ENCODE measurements at places on chromosomes 4 and X.

DNA sequence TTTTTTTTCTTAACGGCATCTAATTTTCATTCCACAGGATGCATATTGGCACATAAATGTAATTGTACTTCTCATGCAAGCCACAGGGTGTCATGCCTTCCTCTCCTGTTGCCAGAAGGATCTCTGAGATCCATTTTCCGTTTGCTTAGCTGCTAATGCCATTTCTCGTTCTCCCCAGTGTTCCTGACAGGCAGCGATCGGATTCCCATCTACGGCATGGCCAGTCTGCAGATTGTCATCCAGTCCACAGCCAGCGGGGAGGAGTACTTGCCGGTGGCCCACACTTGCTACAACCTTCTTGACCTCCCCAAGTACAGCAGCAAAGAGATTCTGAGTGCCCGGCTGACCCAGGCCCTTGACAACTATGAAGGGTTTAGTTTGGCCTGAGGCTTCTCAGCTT lies 8.9 kb upstream of the NAP1L5 start:
- DNase-seq: peak; percentile 72

GRCh38 chrX:131034063-131034462 lies 24.1 kb upstream of the ARHGAP36 start:
- DNase-seq: no peak

DNA sequence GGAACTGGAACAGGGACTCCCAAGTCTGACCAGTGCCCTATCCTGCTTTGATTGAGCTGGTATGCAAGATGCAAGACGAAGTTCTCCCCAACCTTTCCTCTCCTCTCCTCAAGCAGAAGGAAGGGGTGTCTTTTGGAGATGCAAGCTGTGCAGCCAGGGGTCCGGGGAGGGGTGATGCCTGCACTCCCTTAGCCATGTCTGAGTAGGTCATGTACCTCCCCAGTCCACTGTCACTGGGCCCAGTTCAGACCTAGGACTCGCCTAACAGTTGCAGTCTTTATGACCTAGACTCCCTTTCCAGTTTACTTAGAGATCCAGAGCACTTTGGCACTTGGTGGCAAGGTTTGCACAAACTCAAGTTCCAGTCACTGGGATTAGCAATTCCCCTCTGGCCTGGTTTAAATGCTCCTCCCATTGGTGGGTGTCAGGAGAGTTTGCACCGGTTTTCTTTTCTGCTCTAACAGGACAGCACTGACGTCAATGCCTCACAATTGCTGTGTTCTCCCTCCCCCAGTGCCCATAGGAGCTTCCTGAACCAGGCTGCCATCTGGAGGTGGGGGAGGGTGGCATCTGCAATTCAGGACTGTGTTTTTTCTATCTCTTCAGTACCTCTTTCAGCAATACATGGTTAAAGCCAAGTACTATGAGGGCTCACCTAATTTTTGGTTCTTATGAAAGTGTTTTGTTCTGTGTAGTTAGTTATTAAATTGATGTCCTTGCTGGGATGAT lies 782.2 kb downstream of the ARAP2 start:
- peak; percentile 7 for DNase-seq

GRCh38 chr4:92104506-92104905 lies 199.3 kb upstream of the GRID2 start:
- DNase-seq: no peak

DNA sequence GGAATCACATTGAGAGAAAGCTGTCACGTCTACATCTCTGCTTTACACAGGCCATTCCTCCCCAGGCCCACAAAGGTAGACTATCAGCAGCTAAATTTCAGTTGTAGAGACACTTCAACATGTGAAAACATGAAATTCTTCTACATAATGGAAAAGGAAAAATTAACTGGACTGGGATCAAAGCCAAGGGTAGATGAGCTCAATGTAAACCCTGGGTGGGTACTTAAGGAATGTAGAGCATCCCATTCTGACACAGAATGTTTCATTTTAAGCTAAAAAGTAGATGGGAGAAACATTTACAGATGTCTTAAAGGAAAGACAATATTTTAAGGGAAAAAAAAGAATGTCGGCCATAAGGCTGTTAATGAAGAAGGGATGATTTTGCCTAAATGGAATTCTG lies 51.3 kb upstream of the NPNT start:
- no peak for DNase-seq

DNA sequence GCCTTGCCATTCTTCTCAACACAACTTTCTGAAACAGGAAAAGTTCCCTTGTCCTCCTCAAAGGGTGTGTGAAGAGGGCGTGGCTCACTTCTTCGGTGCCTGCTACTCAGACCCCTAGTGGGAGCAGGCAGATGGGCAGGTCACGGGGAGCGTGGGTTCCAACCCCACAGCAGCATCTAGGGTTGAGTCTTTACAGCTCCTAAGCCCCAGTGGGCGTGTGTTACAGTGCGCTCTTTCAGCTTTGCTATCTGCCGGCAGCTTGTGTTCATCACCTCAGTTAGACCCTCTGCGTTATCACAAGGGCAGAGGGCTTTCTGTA lies 57.5 kb upstream of the KLF3 start:
- no peak for DNase-seq

DNA sequence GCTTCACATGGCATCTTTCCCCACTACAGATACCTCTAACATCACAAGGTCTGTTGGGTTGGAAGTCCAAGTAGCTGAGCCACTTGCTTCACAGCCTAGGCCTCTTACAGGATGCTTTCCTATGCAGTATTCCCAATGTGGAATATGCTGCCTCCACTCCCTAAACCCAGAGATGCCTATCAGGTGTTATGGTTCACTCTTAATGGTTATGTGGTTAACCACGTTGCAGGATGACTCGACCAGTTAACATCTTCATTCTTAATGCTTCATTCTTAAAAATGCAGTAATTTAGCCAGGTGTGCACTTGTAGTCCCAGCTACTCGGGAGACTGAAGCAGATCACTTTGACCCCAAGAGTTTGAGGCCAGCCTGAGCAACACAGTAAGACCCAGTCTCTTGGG lies 24.2 kb downstream of the HAUS3 start:
- peak; percentile 9 for DNase-seq

- no peak for DNase-seq
Observed at GRCh38 chr4:124703154-124703553, 9.4 kb downstream of the ANKRD50 start.

DNA sequence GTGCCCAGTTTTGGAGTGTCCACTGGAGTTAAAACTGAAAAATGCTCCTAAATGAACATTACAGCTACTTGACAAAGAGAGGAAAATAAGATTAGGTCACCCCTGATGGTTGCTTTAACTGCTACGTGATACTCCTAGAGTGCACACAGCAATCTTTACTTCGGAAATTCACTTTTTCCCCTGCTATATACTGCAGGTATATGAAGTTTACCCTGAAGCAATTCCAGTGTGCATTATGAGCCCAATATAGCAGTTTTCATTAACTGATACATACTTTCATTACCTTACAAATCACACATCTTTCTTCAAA lies 773 bp upstream of the ZNF827 start:
- DNase-seq: no peak

- DNase-seq: no peak
Observed at GRCh38 chr4:96753216-96753615, 913.3 kb downstream of the PDHA2 start.

GRCh38 chr4:138658518-138658917 lies 357.1 kb upstream of the NOCT start:
- DNase-seq: no peak

- DNase-seq: no peak
Observed at GRCh38 chr4:26086621-26087441, 172.8 kb downstream of the SMIM20 start.

- no peak for DNase-seq
Observed at GRCh38 chrX:134254511-134254910, 17.5 kb downstream of the CCDC160 start.

- DNase-seq: peak; percentile 47
Observed at GRCh38 chr4:132642016-132642817, 506.9 kb upstream of the PCDH10 start.

- DNase-seq: no peak
Observed at GRCh38 chr4:183906739-183907651, 1.9 kb downstream of the STOX2 start.

GRCh38 chr4:48153791-48154550 lies 19.9 kb upstream of the TXK start:
- no peak for DNase-seq

GRCh38 chr4:44160776-44161367 lies 287.7 kb downstream of the KCTD8 start:
- DNase-seq: no peak

- DNase-seq: no peak
Observed at GRCh38 chrX:47456080-47456479, 26.9 kb downstream of the ZNF41 start.

- DNase-seq: no peak
Observed at GRCh38 chr4:76449833-76450232, 14.8 kb downstream of the SHROOM3 start.

DNA sequence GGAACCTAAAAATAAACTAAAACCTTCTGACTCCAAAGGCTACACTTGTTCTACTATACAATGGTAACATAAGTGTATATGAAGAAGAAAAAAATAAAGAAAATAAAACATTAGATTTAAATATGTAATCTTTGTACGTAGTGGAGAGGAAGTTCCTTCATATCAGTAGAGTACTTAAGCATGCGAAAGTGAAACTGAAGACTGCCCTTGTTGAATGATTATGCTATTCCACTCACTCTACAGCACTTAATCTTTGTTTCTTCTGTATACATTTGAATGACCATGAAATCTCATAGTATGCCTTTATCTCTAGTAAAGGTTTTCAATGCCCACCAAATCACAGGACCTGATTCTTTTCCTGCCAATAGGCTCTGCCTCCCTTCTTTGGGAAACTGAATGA lies 78.9 kb downstream of the NDST3 start:
- DNase-seq: peak; percentile 4

GRCh38 chr4:122619611-122620010 lies 1.3 kb downstream of the IL21 start:
- no peak for DNase-seq

- no peak for DNase-seq
Observed at GRCh38 chr4:78767350-78767749, 8.8 kb upstream of the BMP2K start.

- DNase-seq: peak; percentile 50
Observed at GRCh38 chr4:47531241-47531953, 46.3 kb downstream of the ATP10D start.

- DNase-seq: no peak
Observed at GRCh38 chr4:1973661-1974060, 35.1 kb downstream of the NELFA start.

- peak; percentile 0 for DNase-seq
Observed at GRCh38 chrX:386239-386767, 404 bp downstream of the PPP2R3B start.

DNA sequence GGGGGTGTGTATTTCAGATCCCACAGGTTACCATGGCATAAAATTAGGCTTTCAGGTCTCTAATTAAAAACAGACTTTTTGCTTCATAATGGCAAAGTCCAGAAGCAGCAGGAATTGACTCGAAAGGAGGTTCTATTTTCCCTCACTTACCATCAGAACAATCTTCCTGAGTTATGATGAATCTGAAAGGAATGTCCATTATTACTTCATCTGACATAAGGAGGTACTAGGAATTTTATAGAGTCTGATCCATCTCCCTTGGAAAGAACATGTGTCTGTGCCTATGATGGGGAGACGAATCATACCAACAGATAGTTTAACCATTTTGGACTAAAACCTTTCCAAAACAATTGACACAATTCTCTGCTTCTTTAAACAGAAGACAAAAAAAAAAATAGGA lies 206.3 kb upstream of the FGF13 start:
- no peak for DNase-seq

GRCh38 chr4:23789762-23790161 lies 100.1 kb downstream of the PPARGC1A start:
- peak; percentile 67 for DNase-seq

- no peak for DNase-seq
Observed at GRCh38 chr4:55770662-55771061, 48.9 kb upstream of the EXOC1L start.

GRCh38 chr4:88283661-88284438 lies 511 bp downstream of the PPM1K start:
- DNase-seq: peak; percentile 59

- DNase-seq: no peak
Observed at GRCh38 chr4:84341559-84341958, 157.5 kb downstream of the NKX6-1 start.

DNA sequence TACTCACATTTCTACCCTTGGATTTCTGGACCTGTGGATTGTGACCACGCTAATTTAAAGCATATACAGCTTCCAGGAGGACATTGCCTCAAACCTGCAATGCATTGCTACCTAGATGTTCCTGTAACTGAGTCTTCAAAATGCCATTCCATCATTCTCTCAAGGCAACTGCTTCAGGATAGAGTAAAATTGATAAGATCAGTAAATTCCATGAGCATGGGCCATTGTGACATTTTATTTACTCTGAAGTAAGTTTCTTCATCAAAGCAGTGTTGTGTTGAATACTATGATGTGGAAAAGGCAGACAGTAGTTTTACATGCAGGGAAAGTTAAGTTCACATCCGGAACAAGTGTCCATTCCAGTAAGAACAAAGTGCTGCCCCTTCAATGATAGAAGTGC lies 991.0 kb downstream of the ARAP2 start:
- no peak for DNase-seq

DNA sequence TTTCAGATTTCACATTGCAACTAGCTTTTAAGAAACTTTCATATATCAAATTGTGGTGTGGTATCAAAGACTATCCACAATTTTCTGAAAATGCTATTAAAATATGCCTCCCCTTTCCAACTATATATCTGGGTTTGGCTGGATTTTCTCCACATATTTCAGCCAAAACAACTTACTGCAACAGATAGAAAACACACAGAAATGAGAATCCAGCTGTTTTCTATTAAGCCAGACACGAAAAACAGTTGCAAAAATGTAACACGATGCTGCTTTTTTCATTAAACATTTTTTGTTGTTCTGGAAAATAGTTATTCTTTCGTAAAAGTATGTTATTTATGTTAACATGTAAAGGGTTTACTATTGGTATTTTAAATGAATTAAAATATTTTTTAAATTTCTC lies 33.1 kb downstream of the DCTD start:
- no peak for DNase-seq

DNA sequence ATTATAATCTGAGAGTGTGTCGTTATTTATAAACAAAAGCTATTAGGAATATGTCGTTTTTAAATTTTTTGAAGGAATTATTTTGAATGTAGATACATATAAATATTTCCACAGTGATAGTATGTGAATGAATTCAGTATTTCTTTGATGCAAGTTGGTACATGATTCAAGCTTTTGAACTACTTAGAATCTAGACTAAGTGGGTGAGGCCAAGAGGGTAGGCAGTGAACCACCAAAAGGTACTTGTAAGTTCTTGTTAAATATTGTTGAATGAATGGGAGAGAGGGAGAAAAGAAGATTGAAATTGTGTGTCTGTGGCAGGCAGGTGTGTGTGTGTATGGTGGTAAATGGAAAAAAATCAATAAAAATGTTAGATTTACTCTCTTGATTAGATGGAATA lies 69.6 kb downstream of the ARFIP1 start:
- DNase-seq: no peak

Data from ACHN (cell line).